ENCODE measurements at places on chromosomes 12 and 14. TPM values are rescaled to one million over a fixed set of nuclear protein-coding genes. Genes with fewer than 3 reads are reported as not detected.

Gene SPIC
- total RNA-seq: not detected

Gene NAV3
- total RNA-seq: 4.1 TPM

DNA sequence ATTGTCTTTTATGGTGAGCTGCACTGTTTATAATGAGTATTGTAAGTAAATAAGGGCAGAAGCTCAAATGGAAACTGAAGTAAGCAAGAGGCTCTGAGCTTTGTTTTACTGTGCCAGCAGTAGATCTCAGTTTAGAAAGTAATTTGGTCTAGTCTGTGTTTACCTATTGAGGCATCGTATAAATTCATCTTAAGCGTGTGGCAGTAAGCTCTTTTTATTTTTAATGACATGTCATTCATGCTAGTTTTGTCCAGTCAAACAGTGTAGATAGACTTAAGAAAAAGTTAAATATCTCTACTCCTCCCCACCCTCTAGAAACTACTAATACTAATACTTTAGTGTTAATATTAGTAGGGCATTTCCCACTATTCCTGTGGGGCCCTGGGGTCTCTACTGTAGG, 2.0 kb downstream of the ANO6 start:
- H3K27me3 ChIP-seq: no peaks in the 10 kb centered on the region
- peaks cover 22% of the 10 kb centered on the region for H3K36me3 ChIP-seq
- peaks cover 9% of the 10 kb centered on the region for H3K4me1 ChIP-seq
- H3K4me3 ChIP-seq: peak overlapping the region; percentile 86

GRCh38 chr12:90833228-90833627, 121.7 kb downstream of the CCER1 start:
- no peaks in the 10 kb centered on the region for H3K27me3 ChIP-seq
- H3K4me3 ChIP-seq: no peak overlapping the region
- no peaks in the 10 kb centered on the region for H3K4me1 ChIP-seq
- DNase-seq: no peak
- no peak overlapping the region for H3K27ac ChIP-seq
- H3K36me3 ChIP-seq: no peaks in the 10 kb centered on the region

DNA sequence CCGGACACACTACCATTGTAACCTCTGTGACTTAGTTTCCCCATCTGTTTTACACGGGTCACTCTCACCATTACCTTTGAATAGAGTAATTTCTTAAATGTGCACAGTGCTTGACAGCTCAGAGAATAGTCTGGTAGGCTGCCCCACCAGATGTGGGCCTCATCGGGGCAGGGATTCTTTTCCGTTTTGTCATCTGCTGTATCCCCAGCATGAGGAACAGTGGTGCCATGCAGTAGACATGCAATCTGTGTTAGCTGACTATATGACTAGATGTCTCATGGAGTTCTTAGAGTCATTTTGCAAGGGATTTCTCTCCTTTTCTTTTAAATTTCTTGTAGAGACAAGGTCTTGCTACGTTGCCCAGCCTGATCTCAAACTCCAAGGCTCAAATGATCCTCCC, 44.9 kb upstream of the PLEKHG3 start:
- no peak overlapping the region for H3K27ac ChIP-seq
- no peak overlapping the region for H3K4me3 ChIP-seq
- DNase-seq: no peak
- H3K27me3 ChIP-seq: peaks cover 17% of the 10 kb centered on the region
- no peaks in the 10 kb centered on the region for H3K36me3 ChIP-seq
